Natural killer cell (primary cell): ENCODE measurements at places on chromosomes 2 and 18.

DNA sequence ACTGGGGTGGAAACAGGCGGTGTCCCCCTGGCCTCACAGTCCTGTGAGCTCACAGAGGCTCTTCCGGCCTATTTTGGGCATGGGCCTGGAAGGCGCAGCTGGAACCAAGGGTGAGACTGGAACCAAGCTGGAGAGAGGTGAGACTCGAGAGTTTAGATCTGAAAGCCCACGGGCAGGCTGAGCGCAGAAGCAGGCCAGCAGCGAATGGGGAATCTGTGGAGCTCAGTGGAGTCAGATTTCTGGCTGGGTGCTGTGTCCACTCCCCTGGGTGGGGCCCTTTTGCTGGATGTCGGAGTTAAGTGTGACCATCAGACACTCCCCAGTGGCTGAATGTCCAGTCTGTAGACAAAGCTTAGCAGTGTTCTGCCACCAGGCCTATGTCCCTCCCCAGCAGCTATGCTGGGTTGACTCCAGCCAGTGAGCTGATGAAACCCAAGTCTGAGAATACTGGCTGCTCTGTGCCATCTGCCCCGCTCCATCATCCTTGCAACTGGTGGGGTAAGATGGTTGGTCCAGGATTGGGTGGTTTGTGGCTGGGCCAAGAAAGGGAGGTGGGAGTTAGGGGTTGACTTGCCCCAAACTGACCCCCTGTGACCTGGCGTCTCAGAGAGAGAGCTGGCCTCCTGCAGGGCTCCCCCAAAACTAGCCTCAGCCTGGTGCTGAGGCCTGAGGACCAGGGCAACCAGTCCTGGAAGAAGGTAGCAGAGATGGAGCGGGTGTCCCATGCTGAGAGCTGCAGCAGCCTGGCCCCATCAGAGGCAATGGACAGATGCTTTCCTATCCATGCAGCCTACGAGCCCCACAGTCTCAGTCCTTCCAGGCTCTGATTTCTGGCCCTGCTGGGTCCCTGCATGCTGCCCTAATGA lies 34.4 kb downstream of the CYP26B1 start:
- no peak for DNase-seq

GRCh38 chr18:74961596-74961995 lies 247.3 kb downstream of the PTGR3 start:
- DNase-seq, result no peak

- DNase-seq, result no peak
These were observed 167.4 kb downstream of the GULP1 start for GRCh38 chr2:188459061-188459460.

DNA sequence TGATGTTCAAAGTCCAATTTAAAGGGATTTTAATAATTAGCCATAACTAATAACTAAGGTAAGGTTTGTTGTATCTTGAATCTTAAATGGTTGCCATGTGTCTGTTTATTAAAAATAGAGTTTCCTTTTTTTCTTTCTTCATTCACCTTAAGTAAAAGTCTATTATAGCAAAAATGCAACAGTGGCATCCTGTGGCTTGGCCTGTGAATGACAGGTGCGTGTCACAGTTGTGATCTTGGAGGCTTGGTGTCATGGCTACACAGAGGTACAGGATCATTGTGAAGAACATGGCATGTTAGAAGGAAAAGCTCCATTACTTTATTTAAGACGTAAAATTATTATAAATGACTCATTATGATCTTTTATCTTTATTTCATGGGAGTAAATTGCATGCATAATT lies 246.1 kb downstream of the BCL2 start:
- DNase-seq, result peak; percentile 60

DNA sequence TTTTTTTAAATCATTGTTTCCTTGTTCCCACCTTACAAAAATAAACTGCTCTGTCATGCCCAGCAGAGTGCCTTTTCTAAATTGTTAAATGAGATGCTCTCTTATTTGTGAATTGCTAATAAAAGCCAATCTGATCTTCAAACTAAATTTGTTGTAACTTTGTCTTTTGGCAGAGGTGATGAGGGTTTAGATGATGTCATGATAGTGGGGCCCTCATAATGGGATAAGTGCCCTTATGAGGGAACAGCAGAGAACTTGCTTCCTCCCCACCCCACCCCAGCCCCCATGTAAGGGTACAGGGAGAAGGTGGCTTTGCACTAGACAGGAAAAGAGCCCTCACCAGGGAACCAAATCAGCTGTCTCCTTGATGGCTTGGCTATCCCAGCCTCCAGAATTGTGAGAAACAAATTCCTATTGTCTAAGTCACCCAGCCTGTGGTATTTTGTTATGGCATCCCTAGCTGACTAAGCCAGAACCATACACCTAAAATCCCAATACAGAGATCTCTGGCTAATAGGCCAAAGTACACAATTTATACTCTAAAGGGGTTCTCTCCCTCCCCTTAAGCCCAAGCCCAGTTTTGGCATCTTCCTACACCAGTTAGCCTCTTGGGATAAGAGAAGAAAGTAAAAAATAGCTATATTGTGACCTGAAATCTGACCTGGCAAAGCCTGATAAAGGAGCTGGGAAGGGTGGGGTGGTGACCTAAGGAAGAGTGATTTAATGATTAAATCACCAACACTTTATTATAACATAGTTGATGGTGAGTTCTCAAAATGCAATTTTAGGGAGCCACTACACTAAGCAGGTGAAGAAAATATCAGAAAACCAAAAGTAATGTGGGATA lies 40.3 kb upstream of the HNRNPA3 start:
- DNase-seq, result no peak

GRCh38 chr2:207041786-207042554 lies 102.7 kb downstream of the CPO start:
- DNase-seq, result no peak

- DNase-seq, result peak; percentile 92
These were observed at the start of gene ENOSF1 for GRCh38 chr18:712401-713134. Gene ENOSF1, minus strand, starts transcription at chr18:712630. Its CDS starts 43 bp downstream, at chr18:712587.

GRCh38 chr2:45233301-45233700 lies 224.0 kb upstream of the SIX2 start:
- DNase-seq, result no peak

DNA sequence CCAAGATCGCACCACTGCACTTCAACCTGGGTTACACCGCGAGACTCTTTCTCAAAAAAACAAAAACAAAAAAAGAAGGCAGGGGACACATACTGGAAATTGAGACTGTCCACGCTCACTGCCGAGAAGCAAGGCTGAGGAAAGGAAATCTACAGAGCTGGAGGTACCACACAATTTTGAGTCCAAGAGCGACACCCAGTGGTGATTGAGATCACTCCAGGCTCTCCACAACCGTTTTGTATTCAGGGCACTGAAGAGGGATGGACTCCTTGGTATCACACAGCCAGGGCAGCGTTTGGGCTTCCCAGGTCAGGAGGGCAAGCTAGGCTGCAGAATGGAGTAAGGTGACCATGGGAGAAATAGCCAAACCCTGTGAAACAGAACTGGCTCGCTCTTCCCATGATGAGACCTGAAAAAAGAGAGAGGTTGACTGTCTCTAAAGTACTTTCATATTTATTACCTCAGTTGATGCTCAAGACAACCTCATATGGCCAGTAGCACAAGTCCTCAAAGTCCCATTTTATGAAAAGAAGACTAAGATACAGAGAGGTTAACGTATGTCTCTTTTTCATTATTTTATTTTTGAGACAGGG lies 74.5 kb upstream of the YPEL5 start:
- peak; percentile 30 for DNase-seq

DNA sequence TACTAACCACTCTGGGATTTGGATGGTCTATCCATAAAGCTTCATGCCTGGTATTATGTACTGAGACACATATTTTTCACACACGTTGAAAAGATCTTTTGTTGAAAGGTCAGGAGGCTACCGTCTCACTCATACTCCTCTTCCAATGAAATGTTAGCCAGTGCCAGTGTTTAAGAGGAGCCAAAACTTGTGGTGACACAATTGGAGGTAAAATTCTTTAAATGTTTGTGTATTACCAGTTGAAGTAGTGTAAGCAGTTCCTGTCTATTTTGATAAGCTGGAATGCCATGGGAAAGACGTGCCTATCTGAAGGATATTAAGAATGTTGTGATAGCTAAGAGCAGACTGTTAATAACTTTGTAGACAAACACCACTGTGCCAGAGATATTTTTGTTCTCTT lies 32.1 kb downstream of the MARCHF7 start:
- DNase-seq, result no peak

DNA sequence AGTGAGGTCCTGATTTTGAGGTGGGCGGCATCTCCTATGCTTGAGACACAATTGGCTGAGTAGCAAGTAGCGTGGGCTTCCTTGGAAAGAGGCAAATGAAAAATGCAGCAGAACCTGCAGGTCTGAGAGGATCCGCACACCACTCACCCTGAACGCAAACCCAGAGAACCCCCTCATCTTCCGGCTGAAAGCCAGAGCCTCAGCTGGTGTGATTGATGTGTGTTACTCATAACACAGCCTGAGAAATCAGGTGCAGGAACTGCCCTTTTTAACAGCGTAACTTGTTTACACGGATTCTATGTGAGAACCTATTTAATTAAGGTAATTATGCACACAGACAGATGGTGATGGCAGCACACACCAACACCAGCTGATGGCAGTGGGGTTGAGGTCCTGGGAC lies 123.4 kb downstream of the MRO start:
- DNase-seq, result no peak

DNA sequence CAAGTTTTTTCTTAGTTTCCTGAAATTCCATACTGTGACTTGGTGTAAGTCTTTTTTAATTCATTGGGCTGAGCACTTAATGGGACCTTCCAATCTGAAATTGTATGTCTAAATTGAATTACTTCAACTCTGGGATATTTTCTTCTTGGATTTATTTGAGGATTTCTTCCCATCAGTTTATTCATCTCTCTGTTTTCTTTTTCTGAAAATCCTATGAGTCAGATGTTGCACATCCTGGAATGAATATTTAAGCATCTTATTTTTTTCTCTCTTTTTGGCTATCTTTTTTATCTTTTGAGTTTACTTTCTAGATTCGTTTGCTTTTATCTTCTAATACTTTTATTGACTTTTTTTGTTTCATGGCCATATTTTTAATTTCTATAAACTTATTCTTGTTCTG lies 55.4 kb upstream of the ACYP2 start:
- DNase-seq, result no peak

- no peak for DNase-seq
These were observed 51.3 kb downstream of the GTF2A1L start for GRCh38 chr2:48668992-48669391.

- no peak for DNase-seq
These were observed 17.0 kb upstream of the MBD2 start for GRCh38 chr18:54241483-54241882.

GRCh38 chr2:107412981-107413380 lies 413.7 kb upstream of the RGPD4 start:
- no peak for DNase-seq

DNA sequence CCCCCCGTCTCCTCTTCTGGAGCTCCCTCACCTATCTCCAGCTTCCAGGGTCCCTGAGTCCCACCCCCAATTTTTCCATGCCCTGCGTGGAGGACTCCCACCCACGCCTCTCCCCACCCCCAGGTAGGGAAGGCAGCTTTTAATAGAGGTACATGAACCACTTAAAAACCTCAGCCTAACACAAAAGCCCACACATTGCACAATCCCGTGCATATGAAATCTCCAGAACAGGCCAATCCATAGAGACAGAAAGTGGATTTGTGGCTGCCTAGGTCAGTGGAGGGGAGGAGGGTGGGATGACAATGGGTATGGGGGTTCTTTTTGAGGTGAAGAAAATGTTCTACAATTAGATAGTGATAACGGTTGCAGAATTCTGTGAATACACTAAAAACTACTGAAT lies 145.6 kb downstream of the CABLES1 start:
- no peak for DNase-seq

GRCh38 chr18:49819823-49820671 lies 6.7 kb upstream of the ACAA2 start:
- peak; percentile 45 for DNase-seq
